ENCODE measurements at places on chromosomes 4 and X. TPM values are rescaled to one million over a fixed set of nuclear protein-coding genes. Genes with fewer than 3 reads are reported as not detected.

GRCh38 chr4:143337600-143338287 is 1.1 kb downstream of the GAB1 start:
- DNase-seq, result peak; percentile 30

DNA sequence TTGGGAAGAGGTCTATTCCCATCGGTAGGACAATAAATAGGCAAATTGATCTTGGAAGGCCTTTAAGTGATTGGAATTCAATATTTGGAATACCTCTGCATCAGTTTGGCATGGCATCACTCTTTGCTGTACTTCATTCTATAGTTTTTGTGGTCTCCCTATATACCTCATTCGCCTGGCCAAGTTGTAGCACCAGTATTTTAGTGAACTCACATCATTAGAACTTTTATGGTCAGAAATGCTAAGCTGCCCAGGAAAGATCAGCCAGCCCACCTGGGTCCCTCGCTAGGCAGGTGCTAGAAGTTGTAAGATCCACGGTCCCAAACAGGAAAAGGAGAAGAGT is 40.3 kb downstream of the ZCCHC13 start:
- no peak for DNase-seq

DNA sequence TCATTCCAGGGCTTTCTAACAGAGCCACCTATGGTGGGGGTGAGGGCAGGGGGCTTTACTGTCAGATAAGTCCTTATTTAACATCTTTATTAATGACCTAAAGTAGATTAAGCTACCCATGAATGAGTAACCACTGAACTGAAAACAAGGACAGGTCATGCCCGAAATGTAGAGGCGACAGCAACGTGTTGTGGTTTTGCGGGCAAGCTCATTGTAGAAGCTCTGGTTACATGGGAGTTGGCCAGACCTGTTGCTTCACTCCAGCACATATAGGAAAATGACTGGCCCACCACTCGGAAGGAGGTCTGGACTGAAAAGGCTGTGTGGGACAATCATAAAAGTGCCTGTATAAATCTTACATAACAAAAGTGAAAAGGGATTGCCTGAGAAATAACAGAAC is 109.6 kb upstream of the NDP start:
- DNase-seq, result peak; percentile 52

- no peak for DNase-seq
Measured at GRCh38 chr4:124055336-124055735, 657.2 kb downstream of the ANKRD50 start.

GRCh38 chr4:113708250-113708649 is 53.3 kb downstream of the CAMK2D start:
- peak; percentile 77 for DNase-seq

DNA sequence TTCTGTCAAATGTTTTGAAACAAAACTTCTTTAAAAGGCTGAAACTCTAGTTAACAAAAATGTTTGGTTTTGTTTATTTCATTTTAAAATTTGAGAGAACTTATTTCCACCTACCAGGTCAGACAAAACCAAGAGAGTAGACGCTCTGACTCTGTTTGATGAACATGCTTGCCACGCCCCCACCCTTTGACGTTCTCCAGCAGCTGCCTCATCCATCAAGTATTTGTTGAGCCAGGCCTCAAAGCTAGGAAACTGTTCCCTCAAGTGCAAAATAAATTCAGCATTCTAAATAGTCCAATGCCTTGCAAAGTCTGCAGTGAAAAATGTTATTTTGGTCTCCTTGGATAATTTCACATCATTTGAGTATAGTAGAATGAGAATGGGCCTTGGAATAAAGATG is 121.6 kb downstream of the GUCY2F start:
- no peak for DNase-seq

DNA sequence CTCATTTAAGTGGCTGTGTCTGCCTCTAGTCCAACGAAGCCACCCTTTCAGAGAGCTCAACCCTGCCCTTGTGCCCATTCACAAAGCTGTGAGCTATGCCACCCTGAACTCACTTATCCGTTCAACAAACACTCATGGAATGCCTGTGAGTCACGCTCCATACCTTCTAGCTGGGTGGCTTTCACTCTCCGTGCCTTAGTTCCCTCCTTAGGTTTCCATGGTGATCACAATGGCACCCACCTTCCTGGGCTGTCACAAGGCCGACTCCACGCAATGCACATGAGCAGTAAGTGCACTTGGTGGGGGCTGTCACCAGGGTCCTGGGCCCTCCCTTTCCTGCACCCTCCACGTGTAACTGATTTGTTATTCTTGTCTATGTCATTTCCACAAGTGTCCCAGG is 37.2 kb upstream of the PPP2R2C start:
- DNase-seq, result no peak

DNA sequence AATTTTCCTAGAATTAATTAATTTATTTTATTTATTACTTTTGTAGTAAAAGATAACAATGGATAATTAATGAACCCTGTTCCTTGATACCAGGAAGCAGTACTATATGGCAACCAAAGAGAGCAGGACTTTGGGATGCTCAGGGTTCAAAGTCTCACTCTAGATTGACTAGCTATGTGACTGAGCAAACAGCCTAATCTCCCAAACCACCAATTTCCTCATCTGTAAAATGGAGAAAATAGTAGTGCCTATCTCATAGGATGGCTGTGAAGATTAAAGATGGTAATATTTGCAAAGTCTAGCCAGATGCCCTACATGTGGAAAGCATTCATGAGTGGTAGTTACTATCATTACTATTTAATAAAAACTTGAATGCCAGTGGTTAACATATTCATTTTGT is 97.6 kb downstream of the PRDM5 start:
- no peak for DNase-seq

- no peak for DNase-seq
Measured at GRCh38 chr4:98617358-98618047, 40.9 kb downstream of the TSPAN5 start.

- DNase-seq, result no peak
Measured at GRCh38 chrX:120697053-120697452, 67.2 kb upstream of the C1GALT1C1 start.

DNA sequence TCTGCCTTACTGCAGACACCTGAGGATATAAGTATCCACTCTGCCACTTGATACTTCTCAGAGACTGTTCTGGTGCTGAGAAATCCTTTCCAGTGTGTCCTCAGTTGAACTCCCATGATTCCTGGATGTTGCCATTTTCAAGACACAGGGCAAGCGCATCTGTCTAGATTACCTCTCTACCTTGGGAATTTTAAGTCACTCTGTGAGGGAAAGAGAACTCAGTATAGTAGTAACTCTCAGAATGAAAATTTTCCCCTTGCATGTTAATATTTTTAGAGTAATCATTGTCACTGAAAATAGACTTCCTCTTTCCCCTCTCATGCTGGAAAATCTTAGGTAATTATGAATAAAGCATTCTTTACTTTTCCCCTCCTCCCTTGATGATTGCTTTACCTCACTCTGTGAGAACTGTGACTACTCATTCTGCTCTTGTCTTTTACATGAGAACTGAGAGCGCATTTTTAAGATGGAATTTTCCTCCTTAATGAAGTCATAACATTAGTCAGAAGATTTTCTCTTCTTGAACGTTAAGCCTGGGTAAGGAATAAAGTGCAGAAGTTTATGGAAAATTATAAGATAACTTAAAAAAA is 45.0 kb downstream of the TET2 start:
- DNase-seq, result no peak

- DNase-seq, result no peak
Measured at GRCh38 chr4:53059871-53060270, 197.8 kb downstream of the RASL11B start.

GRCh38 chr4:113270520-113271319 is 221.3 kb downstream of the ANK2 start:
- DNase-seq, result no peak

DNA sequence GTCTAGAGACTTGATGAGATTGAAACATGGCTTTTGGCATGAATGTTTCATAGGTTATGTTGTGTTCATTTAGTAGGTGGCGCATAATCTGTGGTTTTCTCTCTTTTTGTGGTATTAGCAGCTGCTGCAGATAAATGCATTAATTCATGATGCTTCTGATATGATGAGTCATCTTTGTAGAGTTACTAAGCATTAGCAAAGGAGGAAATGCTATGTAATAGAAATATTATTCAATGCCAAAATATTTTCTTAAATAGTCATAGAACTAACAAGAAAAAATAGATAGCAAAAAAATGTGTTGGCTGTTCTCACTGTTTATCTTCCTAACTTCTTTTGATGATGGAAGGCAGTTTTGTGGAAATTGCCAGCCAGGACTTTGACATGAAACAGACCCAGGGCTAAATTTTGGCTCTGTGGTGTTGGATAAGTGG is 3.6 kb downstream of the ZXDB start:
- peak; percentile 10 for DNase-seq

GRCh38 chr4:111449657-111450056 is 695.6 kb upstream of the FAM241A start:
- no peak for DNase-seq

DNA sequence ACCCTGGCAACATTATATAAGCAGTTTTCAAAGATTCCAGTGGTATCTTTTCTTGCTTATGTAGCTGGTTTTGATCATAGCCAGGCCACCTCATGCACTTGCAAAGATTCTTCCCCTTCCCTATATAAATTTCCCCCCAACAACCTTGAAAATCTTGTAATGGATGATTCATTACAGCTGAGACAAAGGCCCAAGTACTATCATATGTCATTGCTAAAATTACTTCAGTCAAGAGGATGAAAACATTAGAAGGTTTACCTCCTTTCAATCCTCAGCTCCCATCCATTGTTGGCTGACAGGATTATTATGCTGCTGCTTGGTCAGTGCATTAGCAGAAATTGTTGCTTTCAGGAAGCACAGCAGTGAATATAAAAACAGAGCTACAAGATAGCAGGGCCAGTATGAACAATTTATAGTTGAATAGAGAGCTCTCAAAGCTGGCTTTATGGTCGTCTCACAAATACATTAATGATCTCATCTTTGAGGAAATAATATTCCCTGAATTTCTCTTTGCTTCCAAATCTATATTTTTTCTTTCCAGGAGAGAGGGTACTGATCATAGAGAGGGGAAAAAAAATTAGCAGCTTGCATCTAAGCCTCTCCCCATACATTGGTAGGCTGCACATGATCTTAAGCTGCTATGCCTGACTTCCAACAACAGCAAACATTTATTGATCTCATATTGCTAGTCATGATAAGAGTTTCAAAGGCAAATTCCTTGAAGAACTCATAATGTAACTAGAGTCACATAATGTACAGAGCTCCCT is 7.7 kb upstream of the ARHGEF38 start:
- no peak for DNase-seq

DNA sequence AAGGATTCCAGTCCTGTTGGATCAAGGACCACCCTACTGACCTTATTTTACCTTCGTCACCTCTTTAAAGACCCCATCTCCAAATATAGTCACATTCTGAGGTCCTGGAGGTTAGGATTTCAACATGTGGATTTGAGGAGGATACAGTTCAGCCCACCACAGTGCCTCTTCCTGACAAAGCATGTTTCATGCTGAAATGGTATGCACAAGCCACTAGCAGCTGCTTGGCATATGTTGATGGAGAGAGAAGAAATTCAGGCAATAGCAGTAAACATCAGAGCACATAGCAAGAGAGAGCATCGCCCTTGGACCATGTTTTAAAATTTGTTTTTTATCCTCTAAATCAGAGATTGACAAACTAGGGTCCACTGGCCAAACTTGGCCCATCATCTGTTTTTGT is 172.1 kb downstream of the PRKX start:
- no peak for DNase-seq

DNA sequence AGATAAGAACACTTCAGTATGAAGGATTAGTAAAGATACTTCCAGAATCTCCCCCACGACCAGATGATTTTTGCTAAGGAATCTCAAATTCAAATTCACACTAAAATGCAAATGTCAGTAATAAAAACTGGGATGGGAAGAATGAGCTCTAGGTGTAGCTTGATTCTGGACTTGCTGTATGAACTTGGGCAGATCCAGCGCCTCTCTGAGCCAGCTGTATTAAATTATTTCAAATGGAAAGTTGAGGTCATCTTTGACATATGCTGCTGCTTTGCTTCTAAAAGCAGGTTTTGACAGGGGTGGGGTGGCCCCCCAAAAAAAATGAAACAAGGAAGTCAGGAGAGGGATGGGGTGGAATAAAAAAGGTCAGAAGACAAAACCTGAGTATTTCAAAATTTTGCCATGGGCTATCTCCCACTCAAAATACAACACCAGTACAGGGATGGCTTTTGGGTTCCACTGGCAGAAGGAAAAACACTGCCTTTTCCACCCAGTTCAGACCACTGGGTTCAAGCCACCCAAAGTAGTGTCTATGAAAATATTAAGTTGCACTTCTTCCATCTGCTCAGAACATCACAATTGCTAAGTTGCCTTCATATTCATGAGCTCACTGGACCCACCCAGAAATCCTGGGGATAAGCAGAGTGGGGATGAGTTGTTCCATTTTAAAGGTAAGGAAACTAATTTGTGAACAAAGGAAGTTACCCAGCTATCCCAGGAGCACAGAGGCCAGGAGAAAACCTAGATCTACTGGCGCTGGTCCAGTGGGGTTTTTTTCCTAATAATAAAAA is 47.7 kb downstream of the ARHGEF9 start:
- no peak for DNase-seq

DNA sequence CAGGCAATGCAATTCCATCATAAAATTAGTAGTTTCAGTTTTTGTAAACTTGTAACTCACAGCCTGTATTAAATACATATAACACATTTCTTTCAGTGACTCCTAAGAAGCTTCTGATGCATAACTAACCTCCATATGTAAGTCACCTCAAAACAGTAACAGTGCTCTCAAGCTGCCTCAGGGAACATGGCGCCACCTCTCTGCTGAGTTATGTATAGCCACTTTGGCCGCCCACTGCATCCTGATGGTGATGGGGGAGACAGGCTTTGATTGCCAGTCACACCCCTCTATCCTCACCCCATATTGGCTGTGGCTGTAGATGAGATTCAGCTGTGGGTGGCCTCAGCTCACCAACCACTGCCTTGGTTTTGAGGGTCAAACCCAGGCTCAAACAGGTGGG is 54.3 kb downstream of the LRBA start:
- DNase-seq, result peak; percentile 46

DNA sequence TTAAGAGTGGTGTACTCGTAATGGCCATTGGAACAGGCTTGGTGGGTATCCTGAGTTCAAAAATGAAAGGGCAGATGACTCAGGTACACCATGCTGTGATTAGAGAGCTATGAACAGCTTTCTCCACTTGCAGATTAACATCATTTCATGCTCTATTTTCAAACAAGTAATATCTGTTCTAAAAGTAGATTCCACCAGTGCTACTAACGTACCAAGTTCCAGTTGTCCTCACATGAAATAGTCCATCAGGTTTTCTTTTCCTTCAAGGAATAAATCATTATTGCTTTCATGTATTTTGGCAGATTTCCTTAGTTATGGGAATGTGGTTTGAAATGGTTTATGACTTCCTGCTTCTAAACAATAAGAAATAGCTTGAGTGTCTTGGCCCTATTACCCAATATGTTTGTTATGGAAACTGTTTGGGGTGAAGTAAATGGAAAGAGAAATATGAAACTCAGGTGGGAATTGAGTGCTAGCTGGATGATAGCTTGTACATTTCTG is 49.9 kb downstream of the PCDH7 start:
- peak; percentile 65 for DNase-seq

- no peak for DNase-seq
Measured at GRCh38 chr4:13143222-13144070, 340.7 kb downstream of the RAB28 start.

Gene PNMA6F
- not detected for total RNA-seq

Gene NHSL2
- total RNA-seq, result 0.06 TPM

Gene LGI2
- 0.12 TPM for total RNA-seq

Gene PPP4R3C
- 0.04 TPM for total RNA-seq

Gene SPANXA2
- 223 TPM for total RNA-seq

Gene CETN2
- total RNA-seq, result 69.1 TPM

Gene ANK2
- total RNA-seq, result 12.1 TPM

Gene TBC1D8B
- total RNA-seq, result 2.9 TPM

Gene YIPF7
- not detected for total RNA-seq

Gene ADH4
- not detected for total RNA-seq

Gene GLRA3
- total RNA-seq, result not detected

Gene GK
- 7.4 TPM for total RNA-seq

Gene SPANXC
- total RNA-seq, result 4.1 TPM

Gene IRS4
- total RNA-seq, result 0.10 TPM

All from H4 (cell line).